Esophagus (tissue), 2 donors: ENCODE measurements at places on chromosomes 6 and 20. TPM values are rescaled to one million over a fixed set of nuclear protein-coding genes. Genes with fewer than 3 reads are reported as not detected.

The ZBP1 gene
- polyA plus RNA-seq = 0.51 TPM

The SPDEF gene
- 0.08 TPM for polyA plus RNA-seq

The LCA5 gene
- 0.73 TPM for polyA plus RNA-seq

The SHLD1 gene
- 3.4 TPM for polyA plus RNA-seq

The SYCP2 gene
- 1.1 TPM for polyA plus RNA-seq
